Occipital lobe (tissue), 3 donors: ENCODE measurements at places on chromosomes 6 and 20. TPM values are rescaled to one million over a fixed set of nuclear protein-coding genes. Genes with fewer than 3 reads are reported as not detected.

PREP gene
- total RNA-seq, result 25.7 TPM

SALL4 gene
- 0.16 TPM for total RNA-seq

NTSR1 gene
- total RNA-seq, result 6.7 TPM

LPIN3 gene
- total RNA-seq, result 0.16 TPM

DDX43 gene
- total RNA-seq, result 0.31 TPM

LY6G6C gene
- 0.31 TPM for total RNA-seq

MYT1 gene
- 5.9 TPM for total RNA-seq

YWHAB gene
- 121 TPM for total RNA-seq

FNDC1 gene
- 1.1 TPM for total RNA-seq

HCRTR2 gene
- total RNA-seq, result 14.3 TPM

POU3F2 gene
- total RNA-seq, result 194 TPM

VIP gene
- 4.8 TPM for total RNA-seq

SLC22A16 gene
- 0.31 TPM for total RNA-seq

PKHD1 gene
- under 0.01 TPM for total RNA-seq

TNFAIP3 gene
- 0.78 TPM for total RNA-seq

ID4 gene
- total RNA-seq, result 132 TPM

CD40 gene
- total RNA-seq, result 0.62 TPM

BPIFA3 gene
- not detected for total RNA-seq

SYNDIG1 gene
- total RNA-seq, result 32.6 TPM

ADAM33 gene
- 3.6 TPM for total RNA-seq

RAET1E gene
- not detected for total RNA-seq

MCCD1 gene
- total RNA-seq, result not detected

COL11A2 gene
- 0.94 TPM for total RNA-seq

THEMIS gene
- total RNA-seq, result 0.62 TPM

MGME1 gene
- total RNA-seq, result 8.4 TPM

OSER1 gene
- 35.9 TPM for total RNA-seq

QKI gene
- 305 TPM for total RNA-seq

ZNF311 gene
- 8.9 TPM for total RNA-seq

LIME1 gene
- total RNA-seq, result 1.7 TPM

MOXD1 gene
- total RNA-seq, result 18.6 TPM

WFDC2 gene
- total RNA-seq, result 3.4 TPM

MLN gene
- total RNA-seq, result not detected

SPATS1 gene
- total RNA-seq, result 0.62 TPM

ADGRG6 gene
- total RNA-seq, result 28.2 TPM

RBM24 gene
- total RNA-seq, result 31.2 TPM

NKX2-4 gene
- not detected for total RNA-seq

VSTM2L gene
- 39.6 TPM for total RNA-seq

CRISP2 gene
- total RNA-seq, result not detected

FKBP1A gene
- total RNA-seq, result 79.4 TPM

TIAM2 gene
- total RNA-seq, result 191 TPM

OR2J3 gene
- not detected for total RNA-seq

GABRR2 gene
- total RNA-seq, result 0.16 TPM

ZNF165 gene
- total RNA-seq, result 0.62 TPM

WFDC5 gene
- not detected for total RNA-seq

MEI4 gene
- 0.47 TPM for total RNA-seq

SLC44A4 gene
- not detected for total RNA-seq

FBXO9 gene
- 54.7 TPM for total RNA-seq

KCNK15 gene
- total RNA-seq, result not detected

JPH2 gene
- 0.16 TPM for total RNA-seq

PTGIS gene
- 10.8 TPM for total RNA-seq

TPD52L1 gene
- 1.4 TPM for total RNA-seq

HCK gene
- 3.3 TPM for total RNA-seq
